ENCODE measurements at places on chromosomes 11 and 22.

- DNase-seq: peak; percentile 40
Measured at GRCh38 chr11:3022300-3022967, 30.3 kb upstream of the NAP1L4 start.

- DNase-seq: no peak
Measured at GRCh38 chr22:47657224-47657623, 894.8 kb downstream of the TBC1D22A start.

GRCh38 chr22:46457502-46458488 is 79.6 kb downstream of the CELSR1 start:
- DNase-seq: no peak

DNA sequence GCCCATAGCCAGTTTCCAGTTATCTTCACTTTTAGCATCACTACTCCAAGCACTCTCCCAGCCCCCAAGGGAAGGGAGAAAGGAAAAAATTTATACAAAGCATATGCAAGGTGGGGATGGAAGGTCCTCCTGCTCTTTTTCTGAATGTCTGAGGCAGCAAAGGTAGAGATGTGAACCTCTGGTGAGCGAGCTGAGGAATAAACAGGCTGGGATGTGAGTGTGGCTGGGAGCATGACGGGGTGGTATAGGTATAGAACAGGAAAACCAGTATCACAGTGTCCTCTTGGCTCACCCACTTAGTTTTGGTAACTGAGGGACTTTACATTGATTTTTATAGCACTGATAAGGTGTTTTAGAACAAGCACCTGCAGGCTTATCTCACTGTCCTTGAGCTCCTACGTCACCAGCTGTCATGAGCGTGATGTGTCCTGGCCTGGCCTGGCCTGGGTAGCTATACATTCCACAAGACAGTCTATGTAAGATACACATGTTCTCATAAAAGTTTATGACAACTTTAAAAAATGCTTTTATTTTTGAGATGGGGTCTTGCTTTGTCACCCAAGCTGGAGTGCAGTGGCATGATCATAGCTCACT is 10.3 kb upstream of the POLD3 start:
- no peak for DNase-seq

- no peak for DNase-seq
Measured at GRCh38 chr22:48669986-48670716, 1157.5 kb downstream of the BRD1 start.

- DNase-seq: no peak
Measured at GRCh38 chr11:123671534-123671933, 17.1 kb upstream of the SCN3B start.

- no peak for DNase-seq
Measured at GRCh38 chr11:83971063-83971462, 684.9 kb upstream of the CCDC90B start.
